Stimulated activated CD4-positive, alpha-beta T cell treated with anti-CD3 and anti-CD28 coated beads, Interleukin-15, amount 100 ng/mL, for 24 hours (primary cell): ENCODE measurements at places on chromosomes 4 and X.

DNA sequence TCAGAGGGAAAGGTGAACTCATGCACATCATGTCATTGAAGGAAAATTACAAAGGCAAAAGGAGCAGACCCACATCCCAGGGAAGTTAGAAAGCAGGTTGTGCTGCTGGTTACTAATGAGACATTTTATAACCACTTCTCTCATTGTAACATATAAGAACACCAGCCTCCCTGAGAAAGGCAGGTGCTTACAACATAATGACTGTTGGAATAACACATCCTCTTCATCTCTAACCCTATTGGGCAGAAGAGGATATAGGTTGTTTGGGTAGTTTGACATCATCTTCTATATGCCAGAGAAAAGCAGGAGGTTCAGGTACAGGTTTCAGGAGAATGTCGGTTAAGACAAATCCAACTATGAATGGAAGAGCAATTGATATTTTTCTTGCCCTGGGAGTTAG is 77.6 kb downstream of the MAOA start:
- DNase-seq: no peak

GRCh38 chrX:38275615-38276014 is 51.7 kb downstream of the RPGR start:
- no peak for DNase-seq

DNA sequence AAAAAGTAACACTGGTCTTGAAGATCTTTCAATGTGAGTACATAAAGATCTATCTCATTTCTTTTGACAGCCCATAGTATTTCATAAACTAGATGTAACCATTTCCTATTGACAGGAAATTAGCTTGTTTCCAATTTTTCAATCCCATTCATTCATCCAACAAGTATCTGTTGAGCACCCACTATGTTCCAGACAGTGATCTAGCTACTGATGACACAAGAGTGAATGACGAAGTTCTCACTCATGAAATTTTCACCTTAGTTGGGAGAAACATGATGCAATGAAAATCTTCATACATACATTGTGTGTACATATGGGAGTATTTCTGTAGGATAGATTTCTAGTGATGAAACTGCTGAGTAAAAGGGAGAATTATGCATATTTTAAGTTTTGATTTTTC is 1.7 kb downstream of the CD38 start:
- DNase-seq: no peak

DNA sequence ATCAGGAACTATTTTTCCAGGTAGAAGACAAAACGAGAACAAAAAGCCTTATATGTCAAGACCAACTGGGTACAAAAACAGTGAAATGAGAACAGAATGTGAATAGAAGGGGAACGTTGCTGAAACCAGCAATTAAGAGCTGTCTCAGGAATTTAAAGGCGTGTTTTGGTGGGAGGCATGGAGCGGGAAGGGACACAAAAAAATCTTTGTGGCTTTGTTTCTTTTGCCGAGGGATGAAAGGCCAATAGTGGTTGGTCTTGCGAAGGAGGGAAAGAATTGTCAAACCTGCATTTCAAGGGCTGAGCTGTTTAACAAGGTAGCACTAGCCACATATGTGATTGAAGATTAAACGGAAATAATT is 103.8 kb downstream of the USP46 start:
- DNase-seq: no peak

GRCh38 chrX:70494441-70494840 is 49.8 kb downstream of the DLG3 start:
- DNase-seq: peak; percentile 22

- DNase-seq: no peak
Measured at GRCh38 chr4:1735215-1735614, 13.9 kb downstream of the TACC3 start.

DNA sequence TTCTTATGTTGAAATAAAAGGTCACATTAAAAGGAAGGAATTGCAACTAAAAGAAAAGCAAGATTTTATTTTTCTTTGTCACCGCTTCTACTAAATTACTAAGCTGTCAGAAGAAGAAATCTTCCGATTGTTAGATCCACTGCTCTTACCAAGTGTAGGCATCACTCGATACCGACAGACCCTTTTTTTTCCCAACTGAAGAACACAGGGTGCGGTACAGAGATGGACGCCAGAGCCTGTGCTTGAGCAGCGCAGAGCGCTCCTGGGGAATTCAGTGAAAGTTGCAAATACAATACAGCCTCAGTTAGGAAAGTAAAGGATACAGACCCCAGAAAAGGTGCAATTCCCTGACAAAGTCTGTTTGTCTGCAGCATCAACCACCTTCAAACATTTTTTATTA is 94.9 kb upstream of the WDR17 start:
- DNase-seq: no peak

GRCh38 chr4:86481440-86481839 is 112.7 kb upstream of the PTPN13 start:
- no peak for DNase-seq

DNA sequence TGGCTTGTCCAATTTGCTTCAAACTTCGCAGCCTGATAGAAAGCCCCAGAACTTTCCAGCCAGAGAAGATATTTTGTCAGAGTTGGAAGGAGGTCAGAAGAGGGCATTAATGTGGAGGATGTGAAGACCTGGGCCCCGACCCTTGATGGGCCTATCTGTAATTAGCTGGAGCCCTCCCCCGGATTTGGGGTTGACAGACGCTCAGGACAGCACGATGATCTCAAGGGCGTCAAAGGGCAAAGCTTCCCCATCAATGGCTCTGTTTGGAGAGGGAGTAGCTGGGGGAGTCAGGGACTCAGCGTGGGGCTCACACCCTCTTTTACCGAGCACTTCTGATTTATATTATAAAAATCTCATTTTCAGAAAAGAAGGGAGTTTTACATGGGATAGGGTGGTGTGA is 59.0 kb upstream of the PPP2R3B start:
- no peak for DNase-seq

DNA sequence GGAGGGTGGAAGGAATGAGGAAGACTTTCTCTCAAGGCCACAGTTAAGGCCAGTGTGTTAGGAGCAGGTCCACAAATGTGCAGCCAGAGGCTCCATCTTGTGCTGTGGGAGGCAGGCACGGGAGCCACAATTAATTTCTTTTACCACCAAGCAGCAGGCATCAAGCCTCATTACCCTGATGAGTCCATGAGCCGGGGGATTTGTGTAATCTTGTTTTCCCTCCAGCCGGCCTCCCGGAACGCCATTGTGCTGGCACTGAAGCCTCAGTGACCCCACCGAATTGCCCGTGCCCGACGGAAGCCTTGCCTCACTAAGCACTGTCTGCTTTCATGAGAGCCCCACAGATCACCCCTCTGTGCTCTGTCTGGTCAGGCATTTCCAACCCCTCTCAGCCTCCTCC is 154.7 kb upstream of the STX18 start:
- DNase-seq: no peak

- DNase-seq: no peak
Measured at GRCh38 chr4:168945291-168945690, 64.8 kb downstream of the CBR4 start.

GRCh38 chrX:154077101-154077500 is 20.4 kb downstream of the MECP2 start:
- no peak for DNase-seq

- DNase-seq: no peak
Measured at GRCh38 chr4:41363384-41363981, 106.8 kb downstream of the UCHL1 start.

DNA sequence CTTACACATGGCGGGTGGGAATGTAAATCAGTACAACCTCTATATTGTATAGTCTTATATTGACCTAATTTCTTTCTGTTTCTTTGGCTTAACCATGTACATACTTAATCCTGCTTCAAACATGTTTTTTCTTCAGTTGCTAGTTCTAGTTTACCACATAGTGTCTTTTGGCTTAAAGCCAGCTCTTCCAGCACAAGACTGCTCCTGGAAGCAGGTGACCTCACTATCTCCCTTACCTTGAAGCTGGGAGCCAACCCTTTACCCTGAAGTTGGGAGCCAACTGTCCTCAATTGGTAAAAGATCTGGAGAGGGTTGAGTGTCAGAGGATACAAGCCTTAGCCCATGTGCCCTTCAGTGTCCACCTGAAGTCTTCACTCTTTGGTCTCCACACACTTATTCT is 162.7 kb downstream of the AASDH start:
- no peak for DNase-seq

- DNase-seq: no peak
Measured at GRCh38 chr4:113845138-113845537, 83.6 kb upstream of the CAMK2D start.

DNA sequence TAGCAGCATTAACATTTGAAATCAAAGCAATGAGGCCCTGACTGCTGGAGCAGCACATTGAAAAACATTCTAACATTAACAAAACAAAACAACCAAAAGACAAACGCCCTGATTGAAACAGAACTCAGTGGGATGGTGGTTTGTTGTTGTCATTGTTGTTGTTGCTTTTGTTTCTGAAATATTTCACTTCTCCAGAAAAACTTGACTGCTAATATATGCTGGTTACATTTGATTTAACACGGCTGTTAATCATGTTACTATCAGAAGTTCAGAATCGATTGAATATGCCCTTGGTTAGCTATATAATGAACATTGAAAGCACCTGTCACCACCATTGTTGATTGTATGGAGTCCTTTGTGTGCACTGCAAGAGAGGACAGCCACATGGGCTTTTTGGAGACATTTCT is 790.4 kb upstream of the GALNTL6 start:
- DNase-seq: no peak

- DNase-seq: no peak
Measured at GRCh38 chrX:119174900-119175299, 47.3 kb upstream of the KIAA1210 start.

GRCh38 chrX:33307911-33308354 is 96.6 kb upstream of the DMD start:
- no peak for DNase-seq

DNA sequence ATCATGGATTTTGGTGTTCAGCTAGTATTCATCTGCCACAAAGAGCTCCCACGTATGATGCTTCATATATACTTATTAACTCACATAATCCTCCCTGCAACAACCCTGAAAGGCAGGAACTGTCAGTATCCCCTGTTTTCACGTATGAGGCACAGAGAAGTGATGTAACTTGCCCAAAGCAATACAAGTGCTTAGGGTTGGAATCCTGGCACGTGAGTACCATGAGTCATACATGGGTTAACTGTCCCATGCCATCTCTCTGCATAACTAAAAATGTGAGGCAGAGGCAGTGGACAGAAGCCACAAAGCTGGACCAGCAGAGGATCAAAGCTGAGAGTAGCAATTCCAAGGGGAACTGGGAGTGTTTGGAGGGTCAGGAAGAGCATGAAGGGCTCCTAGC is 35.7 kb upstream of the EGFL6 start:
- DNase-seq: no peak

- DNase-seq: no peak
Measured at GRCh38 chrX:105697984-105698781, 124.2 kb upstream of the NRK start.

DNA sequence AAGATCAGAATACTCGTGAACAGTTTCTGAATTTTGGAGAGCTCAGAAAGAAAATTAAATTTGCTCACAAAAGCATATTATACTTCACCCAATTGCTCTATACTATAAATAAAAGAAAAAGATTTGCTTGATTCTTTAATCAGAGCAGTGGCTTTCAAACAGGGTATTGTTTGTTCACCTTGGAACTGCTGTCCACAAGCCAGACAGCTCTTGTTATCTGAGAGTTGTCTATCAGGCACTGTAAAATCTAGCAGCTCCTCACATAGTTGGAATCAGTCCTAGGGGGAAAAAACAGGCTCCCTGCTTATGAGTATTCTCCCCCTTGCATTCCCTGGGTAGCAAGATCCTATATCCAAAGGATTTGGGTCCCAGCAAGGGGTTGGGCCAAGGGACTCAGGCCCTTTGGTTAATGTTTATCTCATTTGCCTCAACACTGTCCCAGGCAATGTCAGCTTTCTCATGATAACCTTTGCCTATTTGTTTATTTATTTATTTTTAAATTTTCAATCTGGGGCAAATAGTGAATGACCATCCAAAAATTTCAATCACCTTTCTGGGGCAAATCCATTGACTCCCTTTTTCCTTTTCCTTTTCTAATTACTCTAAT is 24.1 kb upstream of the MAGEB16 start:
- DNase-seq: no peak

DNA sequence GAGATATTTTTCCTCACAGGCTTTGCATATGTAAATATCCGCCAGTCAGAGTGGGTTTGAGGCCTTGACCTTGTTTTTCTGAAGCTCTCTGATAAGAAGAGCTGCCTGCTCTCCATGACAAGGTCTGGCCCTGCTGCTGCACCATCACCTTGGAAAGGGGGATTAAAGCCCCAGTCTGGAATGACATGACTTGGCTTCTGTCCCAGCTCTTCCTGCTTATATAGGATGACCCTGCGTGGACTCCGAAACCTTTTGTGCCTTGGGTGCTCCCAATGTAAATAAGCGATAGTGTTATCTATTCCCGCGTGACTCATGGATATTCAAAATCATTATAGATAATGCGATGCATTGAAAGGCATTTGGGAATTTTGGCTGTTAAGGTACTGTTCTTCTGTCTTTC is 139.3 kb downstream of the BMPR1B start:
- DNase-seq: no peak

DNA sequence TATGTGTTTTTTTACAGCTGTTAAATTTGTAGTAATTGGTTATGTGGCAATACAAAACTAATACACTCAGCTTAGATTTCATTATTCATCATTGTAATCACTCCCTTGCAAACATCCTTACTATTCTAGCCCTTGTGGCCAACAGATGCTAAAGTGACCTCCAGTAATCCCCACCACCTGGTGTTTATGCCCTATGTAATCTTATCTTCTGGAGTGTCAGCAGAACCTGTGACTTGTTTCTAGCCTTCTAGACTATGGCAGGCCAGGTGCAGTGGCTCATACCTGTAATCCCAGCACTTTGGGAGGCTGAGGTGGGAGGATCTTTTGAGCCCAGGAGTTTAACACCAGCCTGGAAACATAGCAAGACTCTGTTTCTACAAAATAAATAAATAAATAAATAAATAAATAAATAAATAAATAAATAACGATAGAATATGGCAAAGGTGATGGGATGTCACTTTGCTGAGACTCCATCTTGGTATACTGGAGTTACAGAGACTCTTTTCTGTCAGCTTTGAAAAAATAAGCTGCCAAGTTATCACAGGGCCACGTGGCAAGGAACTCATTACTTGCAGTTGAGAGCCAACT is 12.3 kb upstream of the TSR2 start:
- DNase-seq: no peak

DNA sequence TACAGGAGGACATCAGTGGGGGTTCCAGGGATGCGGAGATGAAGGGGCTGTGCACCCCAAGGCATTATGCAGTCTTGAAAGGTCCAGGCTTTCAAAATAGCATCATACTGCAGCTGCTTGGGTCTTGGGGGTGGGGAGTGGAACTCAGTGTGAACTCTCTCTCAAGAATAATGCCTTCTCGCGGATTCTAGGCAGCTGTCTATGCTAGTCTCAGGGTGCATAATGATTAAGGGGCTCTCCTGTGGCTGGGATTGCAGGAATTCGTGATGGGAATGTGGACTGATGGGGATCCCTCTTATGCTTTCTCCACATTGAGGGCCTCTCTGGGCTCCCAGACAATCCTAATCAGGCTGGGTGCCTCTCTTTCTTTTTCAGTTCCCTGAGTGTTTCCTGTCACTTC is 172.2 kb upstream of the ARHGAP24 start:
- no peak for DNase-seq

DNA sequence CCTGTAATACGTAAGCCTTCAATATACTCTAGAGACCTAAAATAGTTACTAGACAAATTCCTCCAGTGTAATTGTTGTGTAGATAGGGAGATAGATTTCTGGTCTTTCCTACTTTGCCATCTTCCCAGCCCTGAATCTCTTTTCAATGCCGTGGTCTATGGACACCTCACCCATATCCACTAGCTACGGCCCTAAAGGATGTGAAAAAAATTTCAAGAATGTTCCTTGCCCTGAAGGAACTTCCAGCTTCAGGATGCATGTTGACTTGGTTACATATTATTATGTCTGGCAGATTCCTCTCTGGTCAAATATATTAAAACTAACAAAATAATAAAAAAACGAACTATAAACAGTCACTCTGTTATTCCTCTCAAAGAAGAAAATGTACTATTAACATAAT is 52.4 kb upstream of the TSPAN5 start:
- no peak for DNase-seq
